ENCODE measurements at places on chromosomes 12 and 14.

GRCh38 chr12:110171186-110171538 is 47.0 kb downstream of the IFT81 start:
- no peak for DNase-seq

GRCh38 chr14:55353686-55354467 is 57.8 kb downstream of the ATG14 start:
- no peak for DNase-seq

DNA sequence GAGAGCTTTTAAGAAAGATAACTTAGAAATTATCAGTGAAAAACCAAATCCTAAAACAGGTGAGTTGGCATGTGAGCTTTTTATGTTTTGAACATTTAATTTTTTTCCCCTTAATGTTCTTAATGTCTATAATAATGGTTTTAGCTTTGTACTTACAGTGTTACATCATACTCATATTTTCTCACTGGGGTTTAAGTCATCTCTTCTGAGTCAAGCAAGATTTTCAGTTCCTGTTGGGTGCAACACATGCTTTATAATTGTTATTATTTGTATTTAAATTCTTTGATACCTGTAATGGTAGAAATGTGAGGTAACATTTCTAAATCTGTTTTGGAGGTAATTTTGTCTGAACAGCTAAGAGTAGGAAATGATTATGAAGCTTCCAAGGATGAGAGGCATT is 113.0 kb downstream of the PLEKHA5 start:
- no peak for DNase-seq

DNA sequence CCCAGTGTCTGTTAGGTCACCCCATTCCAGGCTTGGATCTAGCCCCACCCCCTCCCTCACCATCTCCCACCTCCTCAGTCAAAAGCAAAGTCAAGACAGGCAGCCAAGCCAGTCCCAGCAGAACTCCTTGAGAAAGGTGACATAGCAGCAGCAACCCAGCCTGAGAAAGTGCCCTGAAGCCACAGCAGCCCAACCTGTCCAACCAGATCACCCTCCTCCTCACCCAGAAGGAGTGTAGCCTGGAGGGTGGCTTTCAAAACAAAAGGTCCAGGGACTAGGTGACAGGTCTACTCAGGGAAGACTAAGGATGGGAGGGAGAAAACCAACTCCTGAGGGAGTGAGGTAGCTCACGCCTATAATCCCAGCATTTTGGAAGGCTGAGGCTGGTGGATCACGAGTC is 5.2 kb downstream of the RAB15 start:
- DNase-seq, result no peak

DNA sequence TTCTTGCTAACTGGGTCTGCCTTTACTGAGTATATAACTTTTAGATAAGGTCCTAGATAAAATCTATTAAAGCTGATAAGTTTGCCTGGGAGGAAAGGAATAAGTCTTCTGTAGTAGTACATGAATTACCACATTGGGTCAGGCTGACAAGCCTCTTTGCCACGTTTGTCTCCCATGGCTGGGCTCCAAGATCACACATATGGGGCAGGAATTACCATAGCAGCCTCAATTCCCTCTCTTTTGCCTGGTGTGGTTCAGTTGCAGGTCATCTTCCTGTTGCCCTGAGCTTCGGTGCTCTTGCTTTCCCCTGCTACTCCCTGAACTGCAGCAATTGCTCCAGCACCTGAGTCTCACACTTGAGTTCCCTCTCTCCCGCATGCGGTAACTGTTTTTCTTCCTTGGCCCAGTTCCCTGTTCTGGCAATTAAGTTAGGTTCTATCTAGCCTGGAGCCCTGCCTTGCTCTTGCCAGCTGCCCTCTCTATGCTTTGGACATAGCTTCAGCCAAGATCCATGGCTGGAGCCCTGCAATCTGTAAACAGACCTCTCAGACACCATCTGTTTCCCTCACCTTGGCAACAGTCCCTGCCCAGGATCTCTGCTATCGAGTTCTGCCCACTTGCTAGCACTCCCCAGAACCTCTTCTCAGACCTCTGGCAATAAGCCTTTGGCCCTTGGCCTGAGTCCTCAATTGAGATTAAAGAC is 5.8 kb upstream of the GLT8D2 start:
- DNase-seq, result no peak

- DNase-seq, result no peak
Observed at GRCh38 chr12:127539226-127539858, 727.6 kb upstream of the TMEM132C start.

DNA sequence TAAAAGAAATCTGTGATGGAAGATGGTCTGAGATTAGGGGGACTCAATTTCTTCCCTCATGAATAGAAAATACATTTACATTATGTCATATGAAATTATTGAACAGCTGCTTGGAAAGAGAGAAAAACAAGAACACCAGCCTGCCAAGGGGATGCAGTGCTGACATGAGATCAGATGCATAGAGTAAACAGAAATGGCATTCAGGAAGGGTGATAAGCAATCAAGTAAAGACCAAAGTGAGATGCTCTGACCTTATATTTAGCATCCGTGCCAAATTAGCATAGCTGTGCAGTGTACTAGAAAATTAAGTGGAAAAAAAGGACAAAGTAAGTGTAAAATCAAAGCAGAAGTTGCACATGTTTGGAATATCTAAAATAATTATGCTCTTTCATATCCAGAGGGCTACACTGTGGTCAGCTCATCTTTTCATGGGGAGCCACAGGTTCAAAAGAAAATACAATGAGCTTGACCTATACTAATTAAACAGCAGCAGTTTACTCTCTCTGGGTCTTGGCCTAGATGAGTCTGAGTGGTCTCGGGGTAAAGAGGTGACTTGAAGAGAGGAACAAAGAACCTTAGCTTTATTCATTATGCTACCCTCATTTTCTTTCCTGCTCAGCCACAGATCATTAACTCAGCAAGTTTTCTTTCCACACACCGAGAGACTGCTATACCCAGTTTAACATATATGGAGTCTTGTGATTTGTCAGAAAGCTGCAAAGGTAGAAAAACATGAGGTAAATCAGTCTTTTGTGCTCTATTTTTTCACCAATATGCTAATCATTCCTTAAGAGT is 359.4 kb upstream of the FOXG1 start:
- no peak for DNase-seq

- no peak for DNase-seq
Observed at GRCh38 chr12:106861984-106862916, 87.8 kb downstream of the RIC8B start.

- no peak for DNase-seq
Observed at GRCh38 chr12:19010726-19011125, 118.8 kb upstream of the PLEKHA5 start.

GRCh38 chr14:91153360-91153759 is 39.5 kb downstream of the DGLUCY start:
- no peak for DNase-seq

DNA sequence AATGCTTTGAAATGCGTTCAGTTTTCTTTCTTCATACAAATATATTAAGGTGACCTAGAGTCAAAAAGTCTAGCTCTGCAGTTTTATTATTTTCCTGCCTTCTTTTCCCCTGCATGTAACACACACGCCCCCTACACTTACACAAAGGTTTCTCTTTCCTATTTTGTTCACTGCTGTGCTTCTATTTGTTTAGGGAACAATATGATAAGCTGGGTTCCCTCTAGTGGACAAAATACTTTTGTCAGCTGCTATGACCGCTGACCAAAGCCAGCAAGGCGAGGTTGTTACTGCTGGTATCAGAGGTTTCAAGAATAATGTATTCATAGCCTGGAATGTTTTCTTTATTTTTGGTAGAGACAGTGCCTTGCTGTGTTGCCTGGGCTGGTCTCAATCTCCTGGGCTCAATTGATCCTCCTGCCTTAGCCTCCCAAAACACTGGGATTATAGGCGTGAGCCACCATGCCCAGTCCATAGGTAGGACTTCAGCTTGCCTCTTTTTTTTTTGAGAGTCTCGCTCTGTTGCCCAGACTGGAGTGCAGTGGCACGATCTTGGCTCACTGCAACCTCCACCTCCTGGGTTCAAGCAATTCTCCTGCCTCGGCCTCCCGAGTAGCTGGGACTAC is 33.4 kb downstream of the FNTB start:
- no peak for DNase-seq

- DNase-seq, result no peak
Observed at GRCh38 chr12:1130164-1130563, 139.1 kb downstream of the ERC1 start.

GRCh38 chr14:38971258-38971921 is 131.6 kb downstream of the SEC23A start:
- no peak for DNase-seq

DNA sequence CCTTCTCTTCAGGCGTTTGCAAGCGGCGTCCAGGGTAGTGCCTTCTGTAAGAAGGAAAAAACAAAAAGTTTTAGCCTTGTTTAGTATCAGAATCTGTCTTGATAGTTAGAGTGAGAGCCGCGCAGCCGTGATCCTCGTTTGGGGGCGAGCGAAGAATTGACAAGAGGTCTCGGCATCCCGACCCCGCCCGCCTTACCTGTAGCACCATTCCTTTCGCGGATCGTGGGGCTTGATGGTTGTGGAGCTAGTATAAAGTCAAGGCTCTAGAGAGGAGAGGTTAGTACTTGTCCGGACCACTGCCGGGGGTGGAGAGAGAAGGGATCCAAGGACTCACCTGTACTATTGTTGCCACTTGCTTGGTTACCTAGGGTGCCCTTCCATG is 494 bp downstream of the TMTC3 start:
- DNase-seq, result no peak

DNA sequence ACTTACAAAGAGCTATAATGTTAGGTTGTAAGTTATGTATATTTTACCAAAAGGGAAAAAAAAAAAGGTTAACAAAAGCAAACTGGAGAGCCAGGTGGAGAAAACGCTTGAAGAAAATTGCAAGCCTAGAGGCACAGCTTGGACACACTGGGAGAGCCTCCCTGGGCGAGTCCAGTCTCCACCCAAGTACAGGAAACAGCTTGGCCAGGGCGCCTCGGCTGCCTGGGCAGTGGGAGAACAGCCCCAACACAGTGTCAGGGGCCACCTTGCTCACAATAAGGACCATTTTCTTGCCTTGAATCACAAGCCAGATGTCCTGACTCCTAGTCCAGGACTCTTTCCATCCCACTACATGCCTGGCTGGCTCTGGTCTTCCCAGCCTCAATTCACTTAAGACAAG is 33.3 kb downstream of the TTC7B start:
- no peak for DNase-seq

GRCh38 chr12:53289891-53290290 is 5.5 kb upstream of the PFDN5 start:
- DNase-seq, result no peak

- no peak for DNase-seq
Observed at GRCh38 chr14:104118006-104118844, 20.2 kb upstream of the KIF26A start.

- DNase-seq, result no peak
Observed at GRCh38 chr14:70810621-70811020, 1.3 kb upstream of the MAP3K9 start.

DNA sequence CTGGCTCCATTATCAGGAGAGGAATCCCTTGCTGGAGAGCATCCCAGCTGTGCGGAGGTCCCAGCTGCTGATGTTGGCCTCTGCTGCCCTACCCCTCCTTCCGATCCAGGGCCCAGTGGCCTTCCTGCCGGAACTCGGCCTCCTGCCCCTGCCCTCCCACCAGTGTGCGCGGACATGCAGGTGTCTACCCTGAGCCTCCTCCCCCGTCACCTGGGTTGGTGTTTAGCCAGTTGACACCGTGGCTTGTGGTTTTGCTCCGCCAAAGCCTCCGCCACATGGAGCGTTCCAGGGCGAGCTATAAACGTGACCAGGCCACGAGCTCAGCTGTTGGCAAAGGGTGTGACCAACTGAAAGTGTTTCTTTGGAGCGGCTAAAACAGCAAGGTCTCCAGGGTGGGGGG is 1104.3 kb downstream of the BCL11B start:
- DNase-seq, result no peak

DNA sequence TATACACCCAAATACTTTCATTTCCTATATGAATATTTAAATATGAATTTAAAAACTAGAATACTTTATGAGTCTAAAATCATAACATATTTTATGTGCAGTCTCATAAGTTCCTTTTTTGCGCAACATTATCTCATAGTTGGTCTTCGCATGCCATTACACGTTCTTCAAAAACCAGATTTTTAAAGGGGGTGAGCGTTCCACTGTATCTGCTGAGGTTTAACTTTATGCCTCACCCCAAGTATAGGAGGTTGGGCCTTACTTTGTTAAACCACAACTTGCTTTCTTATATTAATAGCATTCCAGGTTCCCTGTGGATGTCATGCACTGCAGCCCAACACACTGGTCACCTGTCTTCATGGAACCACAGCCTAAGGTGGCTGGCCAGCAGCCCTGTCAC is 118.6 kb downstream of the APAF1 start:
- no peak for DNase-seq

DNA sequence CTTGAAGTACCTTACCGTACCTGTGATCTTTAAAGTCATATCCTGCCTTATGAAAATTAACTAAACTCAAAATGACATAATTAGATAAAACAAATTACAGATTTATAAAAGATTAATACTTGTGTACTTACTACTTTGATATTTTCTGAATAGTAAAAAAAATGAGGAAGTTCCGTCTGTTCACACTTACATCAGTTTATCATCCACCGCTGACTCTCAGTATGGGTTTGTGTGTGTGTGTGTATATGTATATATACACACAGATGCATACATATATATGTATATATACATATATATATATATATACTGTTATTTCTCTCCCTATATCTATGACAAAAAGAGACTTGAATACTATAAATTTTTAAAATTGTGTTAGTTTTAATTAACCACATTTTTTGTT is 65.0 kb upstream of the MON2 start:
- DNase-seq, result no peak

DNA sequence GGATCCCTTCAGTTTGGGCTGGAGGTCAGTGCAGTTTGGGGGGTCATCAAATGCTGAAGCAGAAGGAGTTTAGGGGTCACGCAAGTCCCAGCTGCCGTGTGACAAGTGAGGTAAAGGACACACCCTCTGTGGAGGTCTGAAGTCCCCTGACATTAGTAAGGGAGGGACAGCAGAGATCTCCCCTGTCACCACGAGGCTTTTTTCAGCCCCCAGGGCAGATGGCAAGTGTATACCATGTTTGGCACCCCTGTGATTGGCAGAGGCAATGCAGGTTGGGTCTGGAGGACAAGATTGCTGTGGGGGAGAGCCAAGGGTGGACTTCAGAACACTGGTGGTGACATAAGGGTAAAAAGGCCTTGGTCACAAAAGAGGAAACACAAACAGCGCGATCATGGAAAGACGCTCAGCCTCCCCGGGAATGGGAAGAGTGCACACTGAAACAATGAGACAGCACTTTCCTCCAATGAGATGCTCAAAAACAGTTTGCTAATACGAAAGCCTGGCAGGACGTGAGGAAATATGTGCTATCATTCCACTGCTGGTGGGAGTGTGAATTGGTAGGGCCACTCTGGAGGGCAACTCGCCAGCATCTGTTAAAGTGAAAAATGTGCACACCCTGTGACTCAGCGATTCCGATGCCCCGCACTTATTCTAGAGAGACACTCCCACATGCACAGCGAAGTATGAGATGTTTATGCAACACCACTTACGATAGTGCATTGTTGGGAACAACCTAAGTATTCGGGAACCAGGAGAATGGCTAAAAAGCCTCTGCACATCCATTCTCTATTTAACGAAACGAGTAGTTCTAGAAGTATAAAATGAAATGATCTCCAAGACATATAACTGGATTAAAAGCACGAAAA is 14.4 kb upstream of the CD27 start:
- no peak for DNase-seq

GRCh38 chr12:70828351-70828750 is 92.2 kb downstream of the PTPRR start:
- DNase-seq, result no peak

- DNase-seq, result no peak
Observed at GRCh38 chr14:50774542-50775267, 56.3 kb downstream of the NIN start.

All from activated T-helper 1 cell treated with Interleukin-2 at 50 U/mL for 16 hours (primary cell).